ENCODE measurements at places on chromosomes 1 and 21.

DNA sequence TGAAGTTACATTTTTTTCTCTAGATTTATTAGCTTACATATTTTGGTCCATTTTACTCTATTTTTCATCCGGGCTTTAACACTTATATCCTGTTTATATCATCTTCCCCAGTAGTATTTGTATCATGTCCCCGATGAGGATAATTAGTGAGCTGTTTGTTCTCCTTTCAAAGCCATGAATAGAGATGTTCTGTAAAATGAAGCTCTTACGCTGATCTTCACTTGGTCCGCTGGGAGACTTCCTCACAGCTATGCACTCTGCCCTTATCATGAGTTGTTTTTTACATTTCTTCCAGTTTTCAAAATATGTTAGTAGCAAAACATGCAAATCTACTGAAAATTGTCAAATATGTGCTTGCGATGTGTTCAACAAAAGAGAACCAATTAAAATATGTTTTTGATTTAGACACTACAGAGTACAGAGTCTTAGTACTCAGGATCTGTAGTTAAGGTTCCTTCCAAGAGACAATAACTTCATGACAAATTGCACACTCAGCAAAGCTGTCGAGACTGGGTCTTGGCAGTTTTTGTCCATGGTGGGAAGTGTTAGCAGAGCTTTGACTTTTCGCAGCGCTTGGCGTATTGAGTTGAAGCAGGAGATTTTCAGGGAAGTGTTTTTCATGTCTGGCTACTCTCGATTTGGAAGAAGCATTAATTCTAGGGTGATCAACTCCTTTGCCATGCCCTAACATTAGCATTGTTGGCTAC, 292.0 kb upstream of the ADAMTS5 start:
- DNase-seq = no peak

DNA sequence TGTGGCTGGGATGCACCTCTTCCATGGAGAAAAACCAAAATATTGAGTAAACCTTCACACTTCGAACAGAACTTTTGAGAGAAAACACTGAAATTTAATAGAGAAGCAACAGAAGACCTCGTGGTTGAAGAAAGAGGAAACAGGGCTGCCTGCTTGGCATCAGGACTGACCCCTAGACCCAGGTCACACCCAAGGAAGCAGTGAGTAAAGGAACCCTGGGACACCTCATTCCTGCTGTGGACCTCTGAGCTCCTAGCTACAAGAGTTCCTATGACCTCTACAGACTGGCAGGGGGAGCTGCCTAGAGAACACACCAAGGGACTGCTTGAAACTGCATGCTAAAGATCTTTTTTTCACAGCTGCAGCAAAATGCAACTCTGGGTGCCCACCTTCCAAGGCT, 67.8 kb downstream of the FASLG start:
- no peak for DNase-seq

DNA sequence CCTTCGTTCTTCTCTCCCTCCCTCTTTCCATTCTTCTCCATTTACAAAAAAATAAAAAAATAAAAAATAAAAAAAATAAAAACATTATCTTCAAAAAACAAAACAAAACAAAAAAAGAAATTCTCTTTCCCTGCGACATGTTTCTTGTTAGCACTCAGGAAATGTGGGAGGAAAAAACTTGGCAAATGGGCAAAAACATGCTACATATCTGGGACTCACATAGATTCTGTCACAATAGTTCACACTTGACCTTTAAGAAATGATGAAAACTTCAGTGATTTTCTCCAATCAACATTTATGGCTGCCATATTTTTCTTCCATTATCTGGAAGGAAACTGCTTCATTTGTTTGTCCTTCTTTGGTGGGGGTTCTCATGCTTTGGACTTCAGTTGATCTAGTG, 109.3 kb downstream of the PRKAB2 start:
- no peak for DNase-seq

DNA sequence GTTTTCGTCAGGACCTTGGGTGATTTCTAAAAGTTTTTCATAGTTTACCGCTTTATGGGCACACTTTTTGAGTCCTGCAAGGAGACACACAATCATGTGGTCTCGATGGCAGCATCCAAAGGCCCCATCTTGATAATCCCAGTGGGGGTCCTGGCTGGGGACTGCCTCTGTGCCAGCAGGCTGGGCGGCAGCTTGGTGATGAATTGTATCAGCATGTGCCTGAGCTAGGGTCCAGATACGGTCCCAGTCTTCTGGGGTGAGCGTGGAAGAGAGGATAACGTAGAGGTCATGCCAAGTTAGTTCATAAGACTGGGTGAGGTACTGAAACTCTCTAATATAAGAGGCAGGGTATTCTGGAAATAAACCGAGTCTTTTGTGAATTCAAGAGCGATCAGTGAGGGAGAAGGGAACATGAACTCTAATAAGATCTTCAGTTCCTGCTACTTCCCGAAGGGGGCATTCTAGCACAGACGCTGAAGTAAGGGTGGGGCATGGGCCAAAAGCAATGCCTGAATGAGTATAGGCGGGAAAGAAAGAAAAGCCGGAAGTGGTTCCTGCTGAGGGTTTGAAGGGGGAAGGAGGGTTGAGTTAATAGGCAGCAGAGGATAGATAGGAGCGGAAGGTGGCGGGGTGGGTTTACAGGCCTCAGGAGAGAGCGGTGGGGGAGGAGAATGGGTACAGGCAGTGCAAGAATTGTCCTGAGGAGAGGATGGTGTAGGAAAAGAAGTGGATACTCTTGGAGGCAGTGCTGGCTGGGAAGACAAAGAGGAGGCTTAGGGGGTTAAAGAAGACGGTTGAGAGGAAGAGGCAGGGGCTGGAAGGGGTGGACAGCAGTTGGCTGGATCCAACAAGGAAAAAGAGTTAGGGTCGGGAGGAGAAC, 1.6 kb downstream of the ERVH48-1 start:
- DNase-seq = peak; percentile 59

- DNase-seq = peak; percentile 81
Observed at GRCh38 chr1:244049162-244050013, 1.7 kb upstream of the ZBTB18 start.

GRCh38 chr1:93616221-93616995, 65.2 kb downstream of the BCAR3 start:
- DNase-seq = no peak

DNA sequence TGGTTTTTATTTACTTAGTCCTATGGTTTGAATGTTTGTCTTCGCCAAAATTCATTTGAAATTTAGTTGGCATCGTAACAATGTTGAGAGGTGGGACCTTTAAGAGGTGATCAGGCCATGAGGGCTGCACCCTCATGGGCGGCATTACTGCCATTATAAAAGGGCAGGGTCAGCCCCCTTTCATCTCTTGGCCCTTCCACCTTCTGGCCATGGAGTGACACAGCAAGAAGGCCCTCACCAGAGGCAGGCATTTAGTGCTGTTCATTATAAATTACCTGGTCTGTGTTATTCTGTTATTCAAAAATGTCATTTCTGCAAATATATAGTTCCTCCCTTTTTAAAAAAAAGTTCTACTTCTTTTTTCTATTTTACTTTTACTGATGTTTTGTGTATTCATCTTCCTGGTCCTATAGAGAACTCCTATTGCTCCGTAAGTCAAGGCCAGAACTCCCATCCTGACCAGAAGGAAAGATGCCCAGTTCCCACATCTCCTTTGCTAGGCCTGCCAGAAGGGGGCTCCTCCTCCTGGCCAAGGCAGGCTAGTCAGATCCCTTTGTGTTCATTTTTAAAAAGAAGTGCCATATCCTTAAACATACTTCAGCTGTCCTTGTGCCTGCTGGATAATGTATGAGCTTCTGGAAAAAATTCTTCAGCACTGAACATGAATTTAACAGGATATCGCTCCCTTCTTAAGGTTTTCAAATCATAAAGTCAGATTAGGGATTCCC, 10.0 kb upstream of the LBR start:
- no peak for DNase-seq

DNA sequence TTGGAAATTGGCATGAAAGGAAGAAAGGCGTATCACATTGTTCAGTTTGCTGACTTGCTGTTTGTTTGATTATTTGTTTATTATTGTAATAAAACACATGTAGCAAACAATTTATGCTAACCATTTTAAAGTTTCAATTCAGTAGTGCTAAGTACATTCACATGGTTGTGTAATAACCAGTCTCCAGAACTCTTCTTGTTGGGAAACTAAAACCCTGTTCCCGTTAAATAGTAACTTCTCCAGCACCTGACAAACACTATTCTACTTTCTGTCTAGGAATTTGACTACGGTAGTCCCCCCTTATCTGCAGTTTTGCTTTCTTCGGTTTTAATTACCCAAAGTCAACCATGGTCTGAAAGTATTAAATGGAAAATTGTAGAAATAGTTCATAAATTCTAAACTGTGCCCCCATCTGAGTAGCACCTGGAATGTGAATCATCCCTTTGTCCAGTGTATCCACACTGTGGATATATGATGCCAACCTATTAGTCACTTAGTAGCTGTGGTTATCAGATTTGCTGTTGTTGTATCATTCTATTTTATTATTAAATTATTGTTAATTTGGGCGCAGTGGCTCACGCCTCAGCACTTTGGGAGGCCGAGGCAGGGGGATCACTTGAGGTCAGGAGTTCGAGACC, 5.5 kb downstream of the MORC3 start:
- DNase-seq = no peak

GRCh38 chr21:22961258-22961657, 1963.0 kb downstream of the NCAM2 start:
- no peak for DNase-seq
